GM23338 (cell line): ENCODE measurements at places on chromosomes 6 and 20.

DNA sequence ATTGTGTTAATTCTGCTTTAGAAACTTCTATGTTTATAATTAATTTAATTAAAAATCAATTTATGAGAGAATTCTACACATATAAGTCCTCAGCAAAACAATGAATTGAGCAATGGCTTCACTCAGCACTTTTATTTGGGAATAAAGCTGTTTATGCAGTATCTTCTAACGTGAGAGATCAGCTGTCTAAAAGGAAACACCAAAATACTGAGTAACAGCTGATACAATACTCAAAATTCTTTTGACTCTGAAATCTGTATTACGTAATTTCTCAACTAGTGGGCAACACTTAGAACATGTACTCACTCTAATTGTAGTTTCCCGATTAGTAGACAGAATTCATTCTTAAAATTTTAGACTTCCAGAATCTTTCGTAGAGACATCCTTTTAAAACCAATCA, 49.8 kb downstream of the MAP3K7 start:
- no peak for DNase-seq

DNA sequence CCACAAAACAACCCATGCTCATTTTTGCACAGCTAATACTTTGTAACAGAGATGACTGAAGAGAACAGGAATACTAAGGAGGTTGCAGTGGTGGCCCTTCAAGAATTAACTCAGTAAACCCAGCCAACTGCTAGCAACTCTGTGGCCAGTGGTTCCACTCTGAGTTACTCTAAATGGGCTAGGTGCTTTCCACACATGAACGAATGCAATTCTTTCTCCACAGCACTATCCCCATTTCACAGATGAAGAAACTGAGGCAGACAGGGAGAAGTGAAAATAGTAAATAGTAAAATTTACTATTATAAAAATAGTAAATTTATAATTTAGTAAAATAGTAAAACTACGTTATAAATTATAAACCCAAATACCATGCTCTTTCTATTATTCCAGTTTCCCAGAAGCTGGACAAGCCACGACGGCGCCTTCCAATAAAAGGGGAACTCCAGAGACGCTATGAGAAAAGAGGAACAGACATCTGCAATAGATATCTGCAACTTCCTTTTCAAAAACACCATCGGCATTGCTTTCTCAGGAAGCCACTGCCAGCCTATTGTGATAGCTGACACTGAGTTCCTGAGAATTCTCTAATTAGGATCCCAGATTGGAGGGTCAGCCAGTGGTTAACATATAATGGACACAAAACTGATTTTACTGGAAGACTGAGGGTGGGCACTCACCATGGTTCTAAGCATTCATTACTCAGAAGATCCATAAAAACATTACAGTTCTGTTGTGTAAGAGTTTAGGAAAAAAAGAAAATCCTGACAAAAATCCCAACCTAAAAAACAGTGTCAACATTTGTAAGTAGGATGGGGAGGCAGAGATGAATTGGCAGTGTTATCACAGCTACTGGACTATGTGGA, 16.2 kb downstream of the FKBP1A start:
- no peak for DNase-seq

- DNase-seq, result peak; percentile 72
Observed at GRCh38 chr20:41095110-41095969, 42.0 kb upstream of the PLCG1 start.

- DNase-seq, result no peak
Observed at GRCh38 chr6:100184473-100184872, 190.4 kb upstream of the MCHR2 start.

GRCh38 chr20:47610247-47610944, 108.7 kb downstream of the NCOA3 start:
- no peak for DNase-seq

DNA sequence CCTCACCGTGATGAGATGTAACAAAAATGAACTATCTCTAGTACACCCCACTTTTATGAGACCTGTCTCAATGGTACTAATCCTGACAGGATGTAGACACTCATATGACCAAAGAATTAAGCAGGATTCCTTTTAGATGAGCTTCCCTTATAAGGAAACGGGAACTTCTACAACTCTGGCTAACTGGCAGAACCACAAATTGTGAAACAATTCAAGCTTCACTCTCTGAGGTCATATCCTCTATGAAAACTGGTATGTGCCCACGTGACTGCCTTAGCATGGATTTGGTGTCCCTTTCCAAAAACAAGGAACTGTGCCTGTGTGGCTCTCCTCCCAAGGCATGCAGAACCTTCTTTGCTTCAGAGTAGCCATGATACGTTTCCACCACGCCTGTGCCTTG, 14.1 kb upstream of the CPNE5 start:
- no peak for DNase-seq

- peak; percentile 67 for DNase-seq
Observed at GRCh38 chr20:53941680-53942471, 128.5 kb downstream of the BCAS1 start.

DNA sequence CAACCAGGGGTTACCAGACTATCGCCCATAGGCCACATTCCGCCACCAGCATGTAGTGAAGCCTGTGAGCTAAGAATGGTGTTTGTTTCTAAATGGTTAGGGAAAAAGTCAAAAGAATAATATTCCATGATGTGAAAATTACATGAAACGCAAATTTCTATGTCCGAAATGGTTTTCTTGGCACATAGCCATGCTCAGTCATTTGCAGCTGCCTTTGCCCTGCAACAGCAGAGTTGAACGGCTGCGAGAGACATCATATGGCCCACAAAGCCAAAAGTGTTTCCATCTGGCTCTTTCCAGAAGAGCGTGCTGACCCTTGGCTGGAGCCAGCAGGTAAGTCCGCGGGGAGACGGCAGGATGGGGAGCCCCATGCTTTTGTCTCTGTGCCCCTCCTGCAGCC, 60.7 kb downstream of the FAM120B start:
- DNase-seq, result no peak

- no peak for DNase-seq
Observed at GRCh38 chr6:92468066-92468465, 951.3 kb downstream of the EPHA7 start.

GRCh38 chr6:7324520-7324919, 11.5 kb upstream of the SSR1 start:
- no peak for DNase-seq

- peak; percentile 85 for DNase-seq
Observed at GRCh38 chr6:27592481-27593199, 119.7 kb upstream of the ZNF184 start.

- DNase-seq, result no peak
Observed at GRCh38 chr20:7057611-7058010, 290.1 kb downstream of the BMP2 start.

DNA sequence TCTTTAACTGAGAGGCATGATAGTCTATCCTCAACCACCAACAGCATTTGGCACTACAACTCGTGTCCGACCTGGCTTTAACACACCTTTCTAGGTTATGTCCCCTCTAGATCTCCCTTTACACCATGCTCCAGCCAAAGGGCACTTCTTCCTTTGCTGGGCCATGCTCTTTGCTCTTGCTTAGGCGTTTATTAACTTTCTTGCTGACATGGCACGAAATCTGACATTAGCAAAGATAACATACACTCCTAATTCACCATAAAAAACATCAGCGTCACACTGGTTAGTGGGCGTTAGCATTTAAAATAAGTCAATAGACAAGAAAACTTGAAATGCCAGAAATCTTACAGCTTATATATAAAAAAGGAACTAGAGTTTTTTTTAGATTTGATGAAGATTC, 47.3 kb upstream of the ADGRG6 start:
- DNase-seq, result no peak

DNA sequence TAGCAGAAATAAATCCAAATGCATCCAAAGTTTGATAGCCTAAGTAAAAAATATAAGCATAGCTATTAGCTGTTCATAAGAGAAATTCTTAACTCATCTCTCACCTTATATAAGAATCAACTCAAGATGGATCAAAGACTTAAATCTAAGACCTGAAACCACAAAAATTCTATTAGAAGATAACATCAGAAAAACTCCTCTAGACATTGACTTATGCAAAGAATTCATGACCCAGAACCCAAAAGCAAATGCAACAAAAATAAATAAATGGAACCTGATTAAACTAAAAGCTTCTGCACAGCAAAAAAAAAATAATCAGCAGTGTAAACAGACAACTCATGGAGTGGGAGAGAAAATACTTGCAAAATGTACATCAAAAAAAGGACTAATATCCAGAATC, 184.3 kb downstream of the TFAP2A start:
- DNase-seq, result no peak

DNA sequence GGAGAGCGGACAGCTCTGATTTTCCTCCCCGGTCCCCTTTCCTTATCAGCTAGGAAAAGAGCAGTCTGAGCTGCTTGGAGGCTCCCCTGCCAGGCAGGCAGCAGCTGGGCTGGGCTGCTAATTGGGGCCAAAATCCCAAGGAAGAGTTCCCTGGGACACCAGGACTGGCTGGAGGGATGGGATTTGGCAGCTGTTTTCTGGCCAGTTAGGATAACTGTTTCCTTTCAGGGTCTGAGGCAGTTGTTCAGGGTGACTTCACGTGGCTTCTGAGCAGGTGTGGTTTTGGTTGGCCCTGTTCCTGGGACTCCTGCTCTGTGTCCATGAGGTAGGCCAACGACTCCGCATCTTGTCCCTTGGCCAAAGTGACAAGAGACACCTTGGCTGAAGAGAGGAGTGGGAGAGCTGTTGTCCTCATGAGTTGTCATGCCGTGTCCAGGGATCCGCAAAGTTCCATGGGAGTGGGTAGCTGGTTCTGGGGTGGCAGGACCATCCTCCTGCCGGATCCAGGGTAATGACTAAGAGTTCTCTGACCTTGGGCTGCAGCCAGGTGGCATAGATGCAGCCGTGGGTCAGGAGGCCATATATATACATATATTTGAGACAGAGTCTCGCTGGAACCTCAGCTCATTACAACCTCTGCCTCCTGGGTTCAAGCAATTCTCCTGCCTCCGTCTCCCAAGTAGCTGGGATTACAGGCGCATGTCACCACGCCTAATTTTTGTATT, 21.2 kb downstream of the MRPS18A start:
- no peak for DNase-seq

GRCh38 chr6:140921366-140922226, 1211.1 kb upstream of the GJE1 start:
- peak; percentile 63 for DNase-seq

- DNase-seq, result no peak
Observed at GRCh38 chr6:135277422-135277821, 96.3 kb downstream of the MYB start.

GRCh38 chr6:20441921-20442320, 40.2 kb downstream of the E2F3 start:
- no peak for DNase-seq

DNA sequence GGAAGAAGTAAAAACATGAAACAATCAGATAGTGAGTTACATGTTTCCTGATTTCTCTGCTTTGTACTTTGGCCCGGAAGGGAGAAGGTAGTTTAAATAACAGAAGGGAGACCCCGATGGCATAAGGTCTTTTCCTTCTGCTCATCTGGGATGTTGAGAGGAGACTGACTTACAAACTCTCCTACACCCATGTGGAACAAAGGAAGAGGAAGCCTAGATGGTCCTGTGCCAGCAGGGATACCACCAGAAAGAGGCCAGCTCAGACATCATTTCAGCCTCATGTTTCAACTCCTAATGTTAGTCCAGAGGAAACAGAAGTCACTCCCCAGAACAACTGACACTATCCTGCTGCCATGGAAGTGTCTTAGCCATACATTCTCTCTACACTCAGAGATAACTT, 250.7 kb upstream of the NOX3 start:
- no peak for DNase-seq

GRCh38 chr20:36644706-36645095, 1.3 kb downstream of the SLA2 start:
- DNase-seq, result no peak

GRCh38 chr6:20319520-20320357, 81.9 kb upstream of the E2F3 start:
- no peak for DNase-seq

DNA sequence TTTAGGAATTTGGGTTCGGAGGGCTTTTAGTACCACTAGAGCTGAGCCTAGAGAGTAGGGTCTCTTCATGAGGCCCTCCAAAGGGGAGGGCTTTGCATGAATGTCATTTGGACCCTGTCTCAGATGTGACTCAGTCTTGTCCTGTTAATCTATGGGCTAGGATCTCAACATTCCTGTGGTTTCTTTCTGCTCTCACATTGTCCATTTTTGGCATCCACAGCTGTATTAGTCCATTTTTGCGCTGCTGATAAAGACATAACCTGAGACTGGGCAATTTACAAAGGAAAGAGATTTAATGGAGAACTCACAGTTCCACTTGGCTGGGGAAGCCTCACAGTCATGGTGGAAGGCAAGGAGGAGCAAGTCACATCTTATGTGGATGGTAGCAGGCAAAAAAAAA, 61.0 kb downstream of the CRYBG1 start:
- DNase-seq, result no peak
